Lower lobe of right lung (tissue), 2 donors: ENCODE measurements at places on chromosomes 2 and 18. TPM values are rescaled to one million over a fixed set of nuclear protein-coding genes. Genes with fewer than 3 reads are reported as not detected.

DNA sequence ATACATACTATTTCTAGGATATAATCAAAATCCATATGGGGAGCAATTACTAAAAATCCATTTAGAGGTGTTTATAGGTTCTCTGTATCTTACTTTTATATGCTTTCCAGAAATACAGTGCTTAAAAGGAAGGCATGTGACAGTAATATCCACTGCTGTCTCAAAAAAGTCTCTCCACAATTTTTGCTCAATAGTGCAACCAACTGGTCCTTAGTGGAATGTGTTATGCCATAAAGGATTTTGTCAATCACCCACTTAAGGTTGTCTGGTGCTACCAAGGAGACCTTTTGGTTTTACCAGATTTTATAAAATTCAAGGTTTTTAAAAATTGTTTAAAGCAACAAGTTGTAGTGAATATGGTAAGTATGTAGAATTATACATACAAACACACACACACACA lies 328.5 kb upstream of the DSEL start:
- no peaks in the 10 kb centered on the region for H3K4me1 ChIP-seq
- no peak overlapping the region for H3K27ac ChIP-seq
- H3K27me3 ChIP-seq = no peaks in the 10 kb centered on the region
- no peak for DNase-seq

DNA sequence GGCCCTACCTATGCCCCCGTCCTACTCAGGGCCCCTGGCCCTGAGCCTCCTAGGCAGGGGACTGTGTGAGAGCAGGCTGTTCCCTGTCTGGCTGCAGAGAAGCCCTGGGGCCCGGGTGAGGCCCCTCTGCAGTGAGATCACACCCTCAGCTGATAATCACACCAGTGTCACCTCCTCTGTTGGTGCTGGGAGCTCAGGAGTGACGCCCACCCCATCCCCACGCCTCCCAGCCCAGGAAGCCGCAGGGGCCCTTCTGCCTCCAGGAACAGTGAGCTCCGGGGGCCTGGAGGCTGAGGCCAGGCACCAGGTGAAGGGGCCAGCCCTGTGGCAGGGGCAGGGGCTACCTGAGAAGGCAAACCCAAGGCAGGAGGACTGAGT lies 20.0 kb downstream of the KCNIP3 start:
- no peak overlapping the region for H3K4me3 ChIP-seq
- H3K4me1 ChIP-seq = no peaks in the 10 kb centered on the region
- H3K27ac ChIP-seq = no peak overlapping the region
- H3K27me3 ChIP-seq = no peaks in the 10 kb centered on the region

DNA sequence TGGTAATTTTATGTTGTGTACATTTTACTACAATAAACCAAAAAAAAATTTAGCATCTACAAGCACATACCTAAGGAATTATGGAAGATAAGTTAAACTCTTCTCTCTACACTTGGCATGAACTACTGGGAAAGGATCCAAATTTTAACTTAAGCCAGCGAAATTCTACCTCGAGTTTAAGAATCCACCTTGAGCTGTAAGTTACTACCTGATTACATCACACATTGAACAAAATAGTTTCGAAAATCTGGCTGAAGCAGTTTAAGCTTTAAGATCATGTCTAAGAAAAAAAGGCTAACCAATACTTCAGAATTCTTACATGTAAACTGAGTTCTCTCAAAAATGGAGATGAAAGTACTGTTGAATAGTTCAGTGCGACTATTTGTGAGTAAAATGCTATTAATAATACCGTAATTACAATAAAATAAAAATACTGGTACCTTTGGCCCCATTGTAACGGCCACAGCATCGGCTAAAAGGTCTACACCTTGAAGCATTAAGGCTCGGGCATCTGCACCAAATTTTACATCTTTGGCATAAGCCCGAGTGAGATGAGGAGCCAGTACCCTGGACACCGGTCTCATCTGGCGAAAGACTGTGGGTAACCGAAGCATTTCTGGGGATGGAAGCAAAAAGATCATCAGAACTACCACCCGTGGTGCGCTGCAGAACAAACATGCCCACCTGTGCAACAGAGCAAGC lies 1.3 kb downstream of the HSPD1 start:
- H3K27ac ChIP-seq = peak overlapping the region; percentile 92
- no peaks in the 10 kb centered on the region for H3K27me3 ChIP-seq
- DNase-seq = no peak
- H3K36me3 ChIP-seq = peaks cover 57% of the 10 kb centered on the region
- H3K4me3 ChIP-seq = peak overlapping the region; percentile 94
- H3K4me1 ChIP-seq = peaks cover 53% of the 10 kb centered on the region

The TXNDC2 gene
- 0.12 TPM for total RNA-seq

The PROM2 gene
- total RNA-seq = 6.0 TPM

- no peaks in the 10 kb centered on the region for H3K27me3 ChIP-seq
- no peaks in the 10 kb centered on the region for H3K36me3 ChIP-seq
- no peak for DNase-seq
- no peaks in the 10 kb centered on the region for H3K4me1 ChIP-seq
- no peak overlapping the region for H3K27ac ChIP-seq
- no peak overlapping the region for H3K4me3 ChIP-seq
Measured at GRCh38 chr2:53260568-53260967, 507.0 kb upstream of the CHAC2 start.

GRCh38 chr2:124027182-124027581 lies 2.1 kb downstream of the CNTNAP5 start:
- H3K27me3 ChIP-seq = peaks cover 31% of the 10 kb centered on the region
- no peak overlapping the region for H3K27ac ChIP-seq
- no peaks in the 10 kb centered on the region for H3K36me3 ChIP-seq
- H3K4me1 ChIP-seq = no peaks in the 10 kb centered on the region
- H3K4me3 ChIP-seq = no peak overlapping the region
